ENCODE measurements at places on chromosomes 16 and 17. TPM values are rescaled to one million over a fixed set of nuclear protein-coding genes. Genes with fewer than 3 reads are reported as not detected.

- no peak for DNase-seq
Measured at GRCh38 chr16:10992797-10993196, 48.4 kb downstream of the CLEC16A start.

GRCh38 chr17:32350666-32351418 is 885 bp downstream of the ZNF207 start:
- DNase-seq, result peak; percentile 56

KRTAP9-8 gene
- total RNA-seq, result 8.5 TPM

DNA sequence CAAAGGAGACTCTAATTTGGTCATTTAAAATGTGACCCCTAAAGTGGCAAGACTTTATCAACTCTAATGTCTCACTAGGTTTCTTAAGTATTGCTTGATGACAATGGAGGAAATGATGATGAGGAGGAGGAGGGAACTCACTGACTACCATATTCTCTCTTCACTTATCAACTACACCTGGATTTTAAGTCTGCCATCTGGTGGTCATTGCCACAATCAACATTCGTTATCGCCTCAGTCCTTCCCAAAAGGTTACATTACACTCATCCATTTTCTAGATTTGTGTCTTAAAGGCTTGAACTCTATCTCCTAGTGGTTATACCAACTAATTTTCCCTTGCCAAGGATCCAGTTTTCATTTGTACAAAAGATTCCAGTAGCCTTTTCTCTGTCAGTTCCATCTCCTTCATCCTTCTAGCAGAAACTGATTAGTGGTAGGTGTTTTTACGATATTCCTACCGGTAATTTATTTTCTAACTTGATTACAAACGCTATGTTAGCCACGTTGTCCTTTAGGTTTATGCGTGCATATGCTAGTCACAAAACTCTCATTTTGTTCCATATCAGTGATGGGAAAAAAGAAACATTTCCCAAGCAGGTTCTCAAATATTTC is 114.6 kb upstream of the NOG start:
- DNase-seq, result no peak

DCAKD gene
- total RNA-seq, result 25.6 TPM

GRCh38 chr16:57574086-57574485 is 31.6 kb downstream of the ADGRG5 start:
- no peak for DNase-seq

GRCh38 chr17:69728816-69729215 is 314.3 kb downstream of the MAP2K6 start:
- peak; percentile 72 for DNase-seq

IKZF3 gene
- 0.39 TPM for total RNA-seq

DNA sequence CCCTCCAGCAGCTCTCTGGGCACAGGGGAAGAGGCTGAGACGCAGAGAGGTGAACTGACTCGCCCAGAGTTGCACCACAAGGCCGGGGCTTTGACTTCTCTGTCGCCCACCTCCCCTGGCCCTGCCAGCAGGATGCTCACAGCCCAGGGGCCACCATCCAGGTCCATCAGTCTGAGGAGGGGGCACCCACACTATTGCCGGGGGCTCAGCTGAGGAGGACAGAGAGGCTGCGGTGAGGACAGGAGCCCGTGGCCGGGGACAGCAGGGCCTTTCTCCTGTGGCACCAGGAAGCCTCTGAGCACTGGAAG is 32.6 kb downstream of the KDM8 start:
- no peak for DNase-seq

GRCh38 chr17:19313746-19314651 is 48.5 kb downstream of the B9D1 start:
- DNase-seq, result no peak

DNA sequence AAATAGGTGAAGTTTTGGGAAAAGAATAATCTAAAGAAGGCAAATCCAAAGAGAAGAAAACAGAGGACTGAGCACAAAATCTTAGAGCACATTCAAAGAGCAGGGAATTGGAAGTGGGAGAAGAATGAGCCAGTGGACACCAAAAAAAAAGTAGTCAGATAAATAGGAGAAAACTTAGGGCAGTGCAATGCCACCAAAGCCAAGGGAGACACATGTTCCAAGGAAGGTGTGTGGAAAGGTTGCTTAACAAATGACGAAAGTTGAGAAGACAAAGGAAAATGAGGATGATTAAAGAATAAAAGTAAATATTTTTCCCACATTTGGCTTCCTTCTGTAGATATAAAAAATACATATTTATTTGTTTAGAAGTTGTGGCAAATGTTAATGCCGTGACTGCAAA is 237.6 kb downstream of the TANC2 start:
- no peak for DNase-seq

DNA sequence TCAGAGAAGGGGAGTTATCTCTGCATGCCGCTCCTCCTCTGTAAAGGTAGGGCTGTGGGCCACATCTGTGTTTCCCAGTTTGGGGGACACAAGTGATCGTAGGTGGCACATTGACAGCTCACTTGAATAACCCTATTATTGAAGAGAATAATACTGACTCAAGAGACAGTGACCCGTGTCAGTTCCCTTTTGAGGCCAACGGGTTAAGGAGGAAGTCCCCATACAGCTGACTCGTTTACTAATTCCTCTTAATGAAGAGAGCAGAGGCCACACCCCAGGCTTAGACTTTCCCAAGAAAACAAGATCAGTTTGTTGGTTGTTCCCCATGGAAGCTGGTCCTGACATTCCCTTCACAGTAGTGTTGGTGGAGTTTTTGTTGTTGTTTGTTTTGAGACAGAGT is 33.0 kb downstream of the IL4R start:
- no peak for DNase-seq

Data from skin of body (tissue), 3 donors.